ENCODE measurements at places on chromosomes 3 and 15.
A peak's percentile ranks its signal among the peaks of the same experiment; 100 is the strongest.

DNA sequence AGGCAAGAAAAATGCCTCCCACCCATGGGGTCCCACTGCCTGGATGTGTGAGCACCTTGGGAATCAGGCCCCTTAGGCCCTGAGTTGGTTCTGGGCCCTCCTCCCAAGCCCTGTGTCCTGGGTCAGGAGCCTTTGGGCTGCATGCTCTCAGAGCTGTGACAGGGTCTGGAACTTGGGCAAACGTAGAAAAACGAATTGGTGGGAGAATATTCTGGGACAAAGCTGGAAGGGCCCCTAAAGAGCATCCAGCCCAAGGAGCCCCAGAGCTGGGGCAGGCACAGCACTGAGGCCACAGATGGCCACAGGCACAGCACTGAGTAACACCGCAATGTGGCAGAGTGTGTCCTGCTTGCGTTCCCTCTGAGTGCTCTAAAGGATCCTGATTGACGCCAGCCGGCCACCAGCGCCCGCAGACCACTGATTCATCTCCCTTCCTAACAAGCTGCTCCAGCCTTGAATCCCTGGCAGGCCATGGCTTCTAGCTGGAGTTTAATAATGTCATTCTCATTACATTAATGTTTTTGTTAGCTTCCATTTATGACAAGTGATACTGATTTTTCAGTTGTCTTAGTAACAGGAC, 18.6 kb upstream of the SEC13 start:
- DNase-seq: no peak

DNA sequence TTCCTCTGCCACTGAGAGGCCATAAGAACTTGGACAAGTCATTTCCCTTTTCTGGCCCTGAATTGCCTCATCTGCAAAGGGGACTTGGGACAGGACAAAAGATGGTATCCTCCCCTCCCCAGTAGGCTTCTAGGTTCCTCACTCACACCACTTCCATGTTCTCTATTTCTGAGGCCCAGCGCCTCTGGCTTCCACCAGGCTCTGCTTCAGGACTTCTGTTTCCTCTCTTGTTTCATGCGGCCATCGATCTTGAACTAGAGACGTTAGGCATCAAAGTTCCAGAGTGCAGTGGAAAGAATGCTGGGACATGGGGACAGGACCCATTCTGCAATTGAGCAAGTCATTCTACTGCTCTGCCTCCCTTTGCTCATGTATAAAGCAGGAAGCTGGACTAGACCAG, 1.7 kb downstream of the TM4SF4 start:
- DNase-seq: no peak

DNA sequence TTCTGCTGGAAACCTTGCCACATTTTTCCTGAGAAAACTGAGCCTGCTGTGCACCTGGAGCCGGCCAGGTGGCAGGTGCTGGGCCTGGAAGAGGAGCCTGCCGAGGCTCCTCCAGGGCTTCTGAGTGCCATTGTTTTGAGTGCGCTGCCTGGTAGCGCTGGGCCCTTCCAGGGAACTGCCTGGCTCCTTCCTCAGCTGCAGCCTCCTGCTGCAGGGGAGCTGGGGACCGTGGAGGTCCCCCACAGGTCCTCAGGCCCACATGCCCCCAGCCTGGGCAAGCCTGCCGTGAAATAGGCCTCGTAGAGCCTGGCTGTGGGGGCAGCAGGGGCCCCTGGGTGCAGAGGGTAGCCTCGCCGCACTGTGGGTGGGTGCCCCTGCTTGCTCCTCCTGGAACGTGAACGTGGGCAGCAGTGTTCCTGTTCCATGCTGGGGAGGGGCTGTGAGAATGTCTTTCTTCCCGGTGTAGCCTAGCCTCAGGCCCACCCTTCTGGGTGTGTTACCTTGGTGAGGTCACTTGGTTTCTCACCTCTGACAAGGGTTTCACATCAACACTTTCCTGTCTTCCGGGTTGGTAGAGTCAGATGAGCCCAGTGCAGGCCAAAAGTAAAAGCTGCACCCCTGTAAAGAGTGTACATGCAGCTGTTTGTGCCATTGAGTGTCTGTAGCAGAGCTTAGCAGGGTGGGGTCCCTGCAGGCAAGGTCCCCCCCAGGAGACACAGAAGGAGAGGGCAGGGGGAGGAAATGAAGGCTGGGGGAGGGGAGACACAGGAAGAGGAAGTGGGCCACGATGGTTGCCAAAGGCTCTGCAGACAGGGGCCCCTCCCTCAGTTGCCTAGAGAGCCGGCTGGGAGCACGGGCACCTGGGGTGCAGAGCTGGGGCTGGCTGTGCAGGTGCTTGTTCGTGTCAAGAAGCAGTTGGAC, 34.5 kb downstream of the KLF13 start:
- peak; percentile 67 for DNase-seq

DNA sequence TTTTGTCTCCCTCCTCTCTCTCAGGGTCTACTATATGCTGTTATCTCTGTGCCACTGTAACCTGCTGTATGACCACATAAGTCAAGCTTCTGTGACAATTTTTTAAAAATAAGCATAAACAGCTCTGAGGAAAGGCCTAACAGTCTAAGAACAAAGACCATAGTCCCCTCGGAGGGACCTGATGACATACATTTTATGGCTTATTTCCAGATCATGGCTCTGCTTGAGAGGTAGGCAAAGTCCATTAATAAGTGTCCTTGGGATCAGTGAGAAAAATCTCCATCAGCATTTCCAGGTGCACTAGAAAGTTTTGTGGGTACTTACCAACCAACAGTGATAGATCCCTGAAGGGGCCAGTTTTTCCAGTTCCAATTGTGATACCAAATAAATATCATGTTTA, 123.8 kb downstream of the TNIK start:
- DNase-seq: no peak

Data from effector CD8-positive, alpha-beta T cell (primary cell).